ENCODE measurements at places on chromosomes 2 and 18. TPM values are rescaled to one million over a fixed set of nuclear protein-coding genes. Genes with fewer than 3 reads are reported as not detected.

Gene PSTPIP2
- 10.6 TPM for total RNA-seq

GRCh38 chr2:168470320-168471162 lies 14.5 kb downstream of the CERS6 start:
- DNase-seq, result no peak

DNA sequence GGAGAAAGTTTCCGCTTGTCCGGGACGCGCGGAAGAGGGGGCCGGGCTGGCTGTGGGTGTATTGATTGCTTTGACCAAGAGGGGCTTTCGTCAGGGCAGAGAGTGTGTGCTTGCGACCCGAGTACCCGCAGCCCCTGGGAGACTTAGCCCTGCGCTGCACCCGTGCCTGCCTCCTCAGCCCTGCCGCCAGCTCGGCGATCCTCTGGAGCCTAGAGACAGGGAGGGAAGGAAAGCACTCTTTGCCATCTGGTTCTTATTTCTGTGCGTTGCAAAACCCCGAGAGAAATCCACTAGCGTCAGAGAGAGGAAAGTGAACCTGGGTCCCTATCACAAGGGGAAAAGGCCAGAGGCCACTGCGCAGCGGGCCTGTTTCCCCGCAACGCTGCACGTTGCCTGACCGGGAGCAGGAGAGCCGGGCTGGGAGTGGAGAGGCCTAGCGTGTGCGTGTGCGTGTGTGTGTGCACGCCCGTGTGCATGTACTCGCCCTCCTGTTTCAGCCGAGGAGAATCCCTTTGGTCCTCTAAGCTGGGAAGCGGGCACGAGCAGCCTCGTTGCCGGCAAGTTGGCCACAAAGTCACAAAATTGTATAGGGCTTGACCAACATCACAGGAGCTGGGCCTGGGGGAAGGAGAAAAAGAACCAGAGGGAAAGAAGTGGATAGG lies 1.7 kb downstream of the SIX3 start:
- DNase-seq, result no peak

- DNase-seq, result peak; percentile 91
These were observed 180.1 kb upstream of the OSR1 start for GRCh38 chr2:19538411-19538963.

- DNase-seq, result no peak
These were observed 131.2 kb downstream of the NEDD4L start for GRCh38 chr18:58175122-58175785.

DNA sequence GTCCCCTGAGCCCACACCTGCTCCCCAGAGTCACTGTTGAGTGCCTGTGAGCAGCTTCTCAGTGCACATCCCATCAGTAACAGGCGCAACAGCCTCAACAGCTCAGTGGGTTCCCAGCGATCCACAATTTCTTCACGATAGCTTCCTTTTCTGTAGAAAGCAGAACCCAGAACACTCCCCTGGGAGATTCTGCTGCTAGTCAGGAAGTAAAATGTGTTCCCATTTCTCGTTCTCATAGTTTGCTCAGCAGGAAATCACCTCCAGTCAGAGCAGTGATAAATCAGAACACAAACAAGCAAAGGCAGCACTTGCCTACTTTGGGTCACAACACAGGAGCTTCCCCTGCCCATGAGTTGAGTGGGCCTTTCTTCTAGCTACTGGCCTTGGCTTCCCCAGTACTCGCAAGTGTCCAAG lies 48.9 kb upstream of the ATG16L1 start:
- no peak for DNase-seq

DNA sequence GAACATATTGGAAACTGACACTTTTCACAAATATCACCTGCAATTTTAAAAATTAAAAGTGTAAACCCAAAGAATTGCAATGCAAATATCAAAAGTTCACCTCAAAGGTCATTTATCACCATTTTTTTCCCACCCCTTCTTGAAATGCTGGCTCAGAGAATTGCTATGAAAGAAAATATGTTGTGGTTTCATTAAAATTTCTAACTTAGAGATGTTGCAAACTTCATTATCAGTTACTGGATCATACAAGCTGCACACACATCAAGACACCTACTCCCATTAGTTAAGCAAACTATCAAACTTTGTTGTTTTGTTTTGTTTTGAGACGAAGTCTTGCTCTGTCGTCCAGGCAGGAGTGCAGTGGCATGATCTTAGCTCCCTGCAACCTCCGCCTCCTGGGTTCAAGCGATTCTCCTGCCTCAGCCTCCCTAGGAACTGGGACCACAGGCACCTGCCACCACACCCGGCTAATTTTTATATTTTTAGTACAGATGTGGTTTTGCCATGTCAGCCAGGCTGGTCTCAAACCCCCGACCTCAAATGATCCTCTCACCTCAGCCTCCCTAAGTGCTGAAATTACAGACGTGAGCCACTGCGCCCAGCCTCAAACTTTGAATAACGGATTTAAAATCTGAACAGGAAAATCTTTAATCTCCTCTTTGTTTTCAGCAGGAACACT lies 37.0 kb downstream of the STK39 start:
- DNase-seq, result peak; percentile 26

GRCh38 chr2:153476816-153477635 lies 1.5 kb downstream of the RPRM start:
- no peak for DNase-seq

GRCh38 chr18:10332452-10332851 lies 122.0 kb upstream of the APCDD1 start:
- no peak for DNase-seq

DNA sequence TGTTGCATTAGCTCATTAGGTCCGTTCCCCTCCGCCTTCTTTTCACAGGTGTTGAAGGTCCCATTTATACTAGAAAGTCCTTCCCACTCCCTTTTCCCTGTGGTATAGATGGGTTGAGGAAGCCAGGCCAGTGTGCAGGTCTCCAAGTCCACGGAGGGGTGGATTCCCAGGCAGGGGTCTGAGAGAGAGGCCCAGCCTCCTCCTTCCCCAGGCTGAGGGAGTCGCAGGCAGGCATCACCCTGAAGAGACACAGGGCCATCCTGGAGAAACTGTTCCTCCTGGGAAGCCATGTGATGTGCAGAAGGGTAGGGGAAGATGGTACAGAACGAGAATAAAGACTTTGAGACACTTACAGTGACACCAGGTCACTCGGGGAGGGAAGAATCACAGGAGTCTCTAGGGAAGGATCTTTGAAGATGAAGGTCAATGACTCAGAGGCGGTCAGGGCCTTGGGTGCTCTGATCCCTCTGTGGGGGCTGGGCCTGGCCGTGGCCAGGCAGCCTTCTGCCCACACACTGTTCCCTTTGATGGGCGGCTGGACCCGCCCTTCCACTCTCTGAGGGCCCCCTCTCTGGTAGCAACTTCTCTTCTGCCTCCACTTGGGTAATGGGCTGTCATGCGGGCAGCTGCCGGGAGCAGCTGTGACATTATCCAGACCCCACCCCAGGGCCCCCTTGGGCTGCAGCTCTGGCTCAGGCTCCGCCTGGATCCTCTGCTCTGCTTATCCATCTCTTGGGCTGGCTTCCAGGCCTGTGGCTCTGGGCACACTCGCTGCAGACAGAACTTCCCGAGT lies 45.1 kb downstream of the RHOB start:
- no peak for DNase-seq

- DNase-seq, result no peak
These were observed 373.8 kb downstream of the ZEB2 start for GRCh38 chr2:144146076-144146475.

- peak; percentile 4 for DNase-seq
These were observed 187.2 kb upstream of the FANCL start for GRCh38 chr2:58428096-58429013.

Gene STON1
- total RNA-seq, result 5.0 TPM

- no peak for DNase-seq
These were observed 99.4 kb upstream of the PID1 start for GRCh38 chr2:229370509-229370908.

GRCh38 chr2:73203055-73203681 lies 794 bp downstream of the NOTO start:
- DNase-seq, result no peak

DNA sequence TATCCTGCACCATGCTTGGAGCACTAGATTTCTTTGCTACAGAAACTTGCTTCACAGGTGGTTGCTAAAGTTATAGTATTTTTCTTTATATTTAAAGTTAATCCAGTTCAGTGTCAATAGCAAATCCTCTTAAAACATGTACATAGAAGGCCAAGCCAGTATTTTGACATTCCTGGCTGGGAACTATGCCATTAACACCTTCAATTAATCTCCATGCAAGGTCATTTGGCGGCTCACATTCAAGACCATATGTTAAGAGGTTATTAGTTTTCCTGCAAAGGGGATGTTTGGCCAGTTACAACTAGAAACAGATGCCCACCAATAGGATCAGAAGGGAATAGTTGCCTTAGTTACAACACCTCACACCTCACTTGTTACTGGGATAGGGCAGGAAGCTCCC lies 261.3 kb upstream of the MEIS1 start:
- no peak for DNase-seq

DNA sequence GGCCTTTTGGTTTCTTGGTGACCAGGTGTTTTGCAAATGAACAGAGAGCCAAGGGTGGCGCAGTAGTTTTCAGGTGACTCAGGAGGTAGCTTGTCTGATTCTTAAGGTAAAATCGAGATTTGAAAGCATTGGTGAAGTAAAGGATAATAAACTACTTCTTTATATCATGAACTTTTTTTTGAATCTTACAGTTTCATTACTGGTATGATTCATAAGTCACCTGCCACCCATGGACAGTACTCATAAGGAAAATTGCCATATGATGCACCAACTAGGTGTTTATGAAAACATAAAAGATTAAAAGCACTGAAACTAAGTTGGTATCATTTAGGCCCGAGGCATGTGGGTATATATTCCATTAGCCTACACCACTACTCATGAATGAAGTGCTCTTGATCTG lies 84.1 kb upstream of the MGAT5 start:
- no peak for DNase-seq

Gene CFAP65
- not detected for total RNA-seq

Gene BMP10
- not detected for total RNA-seq

DNA sequence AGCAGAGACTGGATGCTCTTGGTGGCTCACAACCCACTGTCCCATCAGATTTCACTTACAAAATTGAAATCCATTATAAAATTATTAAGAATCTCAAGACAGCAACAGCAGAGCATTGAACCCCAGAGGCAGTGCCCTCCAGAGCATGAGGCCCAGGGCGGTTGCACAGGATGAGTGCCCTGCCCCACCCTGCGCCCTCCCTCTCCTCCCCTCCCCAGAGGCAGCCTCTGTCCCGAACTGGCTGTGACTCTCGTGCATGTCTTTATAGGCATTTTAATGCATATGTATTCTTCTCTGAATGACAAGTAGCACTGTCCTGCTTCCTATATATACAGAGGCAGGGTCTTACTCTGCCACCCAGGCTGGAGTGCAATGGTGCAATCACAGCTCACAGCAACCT lies 10.4 kb downstream of the MFSD2B start:
- no peak for DNase-seq

DNA sequence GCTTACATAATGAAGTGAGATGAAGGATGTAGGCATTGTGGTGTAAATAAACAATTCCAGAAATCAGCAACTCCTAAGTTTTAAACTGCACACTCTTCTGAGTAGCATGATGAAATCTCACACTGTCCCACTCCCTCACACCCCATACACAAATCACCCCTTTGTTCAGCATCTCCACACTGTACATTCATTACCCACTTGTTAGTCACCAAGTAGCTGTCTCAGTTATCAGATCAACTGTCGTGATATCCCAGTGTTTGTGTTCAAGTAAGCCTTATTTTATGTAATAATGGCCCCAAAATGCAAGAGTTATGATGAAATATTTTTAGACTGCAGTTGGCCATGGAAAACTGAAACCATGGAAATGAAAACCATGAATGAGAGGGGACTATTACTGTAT lies 135.7 kb downstream of the GRB14 start:
- DNase-seq, result peak; percentile 21

- no peak for DNase-seq
These were observed 406.2 kb downstream of the MTX2 start for GRCh38 chr2:176675271-176675949.

Gene PIGN
- total RNA-seq, result 22.4 TPM

Gene ALLC
- total RNA-seq, result not detected

Gene MAPK4
- not detected for total RNA-seq

DNA sequence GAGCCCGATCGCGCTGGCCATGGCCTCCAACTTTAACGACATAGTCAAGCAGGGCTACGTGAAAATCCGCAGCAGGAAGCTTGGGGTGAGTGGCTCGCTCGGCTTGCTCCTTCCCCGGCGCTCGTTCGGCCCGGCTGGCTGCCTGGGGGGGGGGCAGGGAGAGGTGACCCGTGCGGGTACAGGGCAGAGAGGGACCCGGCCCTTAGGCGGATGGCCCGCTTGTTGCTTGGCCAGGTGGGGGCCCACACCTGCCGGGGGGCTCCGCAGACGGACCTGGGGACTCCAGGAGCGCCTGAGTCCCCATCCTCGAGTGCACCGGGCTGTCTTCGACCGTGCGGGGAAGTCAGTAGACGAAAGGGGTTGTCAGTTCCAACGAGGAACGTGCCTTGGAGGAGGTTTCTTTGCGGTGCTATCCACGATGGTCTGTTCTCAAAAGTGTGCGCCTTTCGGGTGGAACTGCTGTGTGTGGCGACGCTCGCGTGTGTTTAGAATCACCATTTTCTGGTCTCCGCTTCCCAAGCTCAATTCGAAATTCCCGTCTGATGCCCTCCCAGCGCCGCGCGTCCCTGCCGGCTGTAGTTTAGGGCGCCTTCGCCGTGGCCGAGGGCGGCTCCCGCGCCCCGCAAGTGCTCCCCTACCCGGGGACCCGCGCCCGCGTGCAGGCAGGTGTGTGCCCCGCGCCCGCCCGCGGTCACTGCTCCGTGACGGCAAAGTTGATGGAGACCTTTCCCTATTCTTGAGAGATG lies 711 bp downstream of the DOK6 start:
- DNase-seq, result no peak

DNA sequence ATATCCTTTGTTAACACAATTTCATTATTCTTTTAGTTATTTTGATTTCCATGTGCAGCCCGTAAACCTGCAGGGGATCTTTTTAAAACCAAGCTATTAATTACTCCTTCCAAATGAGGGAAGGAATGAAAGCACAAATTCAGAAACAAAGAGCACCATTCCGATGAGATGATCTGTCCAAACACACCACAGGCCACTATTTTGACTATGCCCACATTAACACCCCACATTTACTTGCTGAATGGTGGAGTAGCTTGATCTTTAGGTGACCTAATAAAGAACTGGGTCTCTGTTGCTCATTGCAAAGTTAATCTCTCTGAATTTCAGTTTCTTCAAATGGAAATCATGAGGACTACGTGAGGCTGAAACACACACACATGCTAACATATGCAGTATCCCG lies 218.0 kb downstream of the IRS1 start:
- peak; percentile 34 for DNase-seq

Gene VSNL1
- total RNA-seq, result 2.4 TPM

GRCh38 chr2:156600196-156600595 lies 164.0 kb downstream of the GPD2 start:
- no peak for DNase-seq

Gene SULT6B1
- total RNA-seq, result not detected
